ENCODE measurements at places on chromosomes 2 and 18. TPM values are rescaled to one million over a fixed set of nuclear protein-coding genes. Genes with fewer than 3 reads are reported as not detected.

The MARCHF7 gene
- 125 TPM for total RNA-seq

The MORN2 gene
- total RNA-seq = 15.8 TPM

The ITGB6 gene
- 0.27 TPM for total RNA-seq

The IL1A gene
- total RNA-seq = 0.09 TPM

The ADAM23 gene
- 29.3 TPM for total RNA-seq

The GALR1 gene
- total RNA-seq = 1.4 TPM

The RGPD5 gene
- total RNA-seq = 122 TPM

The COL3A1 gene
- 303 TPM for total RNA-seq

The OSBPL6 gene
- total RNA-seq = 15.9 TPM

The GPR75 gene
- total RNA-seq = 20.9 TPM

The FMNL2 gene
- total RNA-seq = 74.9 TPM
